ENCODE measurements at places on chromosomes 7 and 10.

- DNase-seq = no peak
These were observed 6.5 kb upstream of the VWC2 start for GRCh38 chr7:49766966-49767365.

DNA sequence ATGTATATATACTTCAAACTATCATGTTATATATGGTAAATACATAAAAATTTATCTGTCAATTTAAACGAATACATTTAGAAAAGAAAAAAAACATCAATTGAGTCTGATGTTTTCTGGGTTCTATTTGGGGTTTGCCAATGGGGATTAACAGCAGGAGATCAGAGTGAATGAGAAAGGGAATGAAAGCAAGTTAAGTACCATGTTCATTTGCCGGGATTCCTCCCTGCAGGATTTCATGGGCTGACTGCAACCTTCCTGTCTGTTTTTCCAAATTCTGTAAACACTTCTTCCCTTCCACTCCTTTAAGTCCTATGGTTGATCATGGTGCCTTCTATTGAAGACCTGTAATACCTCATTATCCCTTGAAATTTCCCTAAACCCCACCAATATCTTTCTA lies 33.9 kb upstream of the SEMA3A start:
- no peak for DNase-seq

- no peak for DNase-seq
These were observed 880 bp downstream of the HERC4 start for GRCh38 chr10:68074031-68074774.

DNA sequence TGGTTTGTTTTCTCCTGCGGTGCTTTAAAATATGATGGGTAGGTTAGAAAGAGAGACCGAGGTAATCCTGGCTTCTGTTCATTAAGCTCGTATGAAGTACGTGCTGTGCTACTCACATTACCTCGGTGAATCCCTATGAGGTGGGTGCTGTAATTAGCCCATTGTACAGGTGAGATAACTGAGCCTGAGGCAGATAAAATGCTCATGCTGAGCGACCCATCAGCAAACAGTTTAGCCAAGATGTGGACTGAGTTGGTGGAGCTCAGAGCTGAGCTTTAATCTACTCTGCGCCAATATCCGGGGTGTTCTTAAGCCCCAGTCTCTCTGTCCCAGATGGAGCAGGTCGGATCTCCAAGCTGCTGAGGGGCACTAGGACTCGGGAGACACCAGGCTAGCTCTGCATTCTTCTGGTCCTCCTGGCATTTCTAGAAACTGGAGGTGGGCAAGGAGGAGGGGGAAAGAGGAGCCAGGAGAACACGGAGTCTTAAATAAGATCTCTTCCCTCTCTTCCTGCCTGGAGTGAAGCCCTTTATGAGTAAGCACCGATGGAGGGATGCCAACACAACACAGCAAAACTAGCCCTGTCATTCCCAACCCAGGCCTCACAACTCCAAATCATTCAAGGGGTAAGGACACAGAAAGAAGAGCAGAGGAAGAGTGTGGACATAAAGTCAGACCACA lies 458.5 kb downstream of the KCNMA1 start:
- no peak for DNase-seq

- DNase-seq = no peak
These were observed 53.7 kb downstream of the SLC39A12 start for GRCh38 chr10:18005445-18005780.

GRCh38 chr7:92696584-92696983 lies 106.4 kb upstream of the FAM133B start:
- no peak for DNase-seq

- DNase-seq = no peak
These were observed 156.0 kb downstream of the ZNF33B start for GRCh38 chr10:42482411-42482810.

DNA sequence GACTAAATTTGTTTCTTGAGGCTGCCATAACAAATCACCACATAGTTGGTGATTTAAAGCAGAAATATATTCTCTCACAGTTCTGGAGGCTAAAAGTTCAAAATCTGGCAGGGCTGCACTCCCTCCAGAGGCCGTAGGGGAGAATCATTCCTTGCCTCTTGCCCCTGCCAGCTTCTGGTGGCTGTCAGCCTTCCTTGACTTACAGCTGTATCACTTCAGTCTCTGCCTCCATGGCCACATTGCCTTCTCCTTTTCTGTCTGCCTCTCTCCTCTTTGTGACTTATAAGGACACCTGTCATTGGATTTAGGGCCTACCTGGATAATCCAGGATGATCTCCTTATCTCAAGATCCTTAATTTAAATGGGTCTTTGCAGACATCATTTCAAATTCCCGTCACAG lies 5.8 kb upstream of the LRRC4 start:
- no peak for DNase-seq

- DNase-seq = no peak
These were observed 488.8 kb downstream of the PLXNA4 start for GRCh38 chr7:132087421-132087820.

DNA sequence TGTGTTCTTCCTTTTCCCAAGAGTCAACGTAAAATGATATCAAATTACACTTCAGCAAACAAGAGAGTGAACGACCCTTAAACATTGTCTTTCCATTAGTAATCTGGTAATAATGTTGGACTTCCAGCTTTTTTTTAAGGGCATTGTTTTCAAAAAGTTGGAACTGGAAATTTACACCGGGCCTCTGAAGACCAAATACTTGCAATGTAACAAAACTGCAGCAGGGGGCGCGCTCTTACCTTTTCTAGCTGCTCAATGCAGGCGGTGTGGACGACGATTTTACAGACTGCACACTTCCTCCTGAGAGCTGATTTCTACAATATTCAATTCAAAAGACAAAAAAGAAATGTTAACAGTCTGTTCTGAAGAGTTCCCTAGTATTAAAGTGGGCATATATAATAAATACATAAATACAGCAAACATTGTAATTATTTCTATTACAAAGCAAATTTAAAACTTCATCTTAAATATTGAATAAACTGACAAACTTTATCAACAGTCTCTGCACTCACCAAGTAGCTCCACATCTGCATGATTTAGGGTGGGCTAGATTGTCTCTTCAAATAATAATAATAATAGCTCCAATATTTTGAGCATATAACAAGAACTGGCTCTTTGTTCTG lies 190.4 kb downstream of the DGKI start:
- DNase-seq = peak; percentile 78

- no peak for DNase-seq
These were observed 18.1 kb downstream of the FOXP2 start for GRCh38 chr7:114432703-114433102.

DNA sequence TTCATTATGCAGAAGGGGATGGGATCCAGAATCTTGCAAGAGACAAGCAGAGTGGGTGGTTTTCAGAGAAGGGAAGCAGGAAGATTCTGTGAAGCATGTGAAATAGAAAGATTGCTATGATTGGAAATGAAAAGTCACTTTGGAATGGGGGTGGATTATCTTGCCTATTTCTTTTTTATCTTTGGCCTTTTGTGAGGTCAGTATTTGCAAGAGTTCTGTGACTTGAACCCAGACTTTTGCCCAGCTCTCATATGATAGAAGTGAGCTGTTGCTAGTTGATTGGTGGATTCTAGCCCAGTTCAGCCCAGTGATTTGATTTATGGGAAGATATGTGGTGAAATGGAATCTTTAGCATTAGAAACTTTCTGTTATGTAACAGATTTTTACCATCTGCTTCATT lies 17.1 kb downstream of the ENTPD7 start:
- DNase-seq = peak; percentile 14

DNA sequence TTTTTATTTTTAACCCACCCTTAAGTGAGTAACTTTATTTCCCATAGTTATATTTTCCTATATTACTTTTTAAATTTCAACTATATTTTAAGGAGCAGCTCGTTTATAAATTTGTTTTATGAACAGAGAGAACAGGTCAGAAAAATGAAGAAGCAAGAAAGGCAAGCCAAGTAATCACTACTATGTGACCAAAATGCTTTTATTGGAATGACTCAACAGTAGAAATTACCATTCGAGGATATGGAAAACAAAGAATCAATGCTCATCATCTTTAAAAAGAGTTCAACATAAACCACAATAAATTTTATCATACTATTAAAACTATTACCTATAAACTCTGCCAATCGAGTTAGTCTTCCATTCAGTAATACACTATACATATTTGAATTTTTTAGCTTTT lies 7.6 kb downstream of the HERC4 start:
- no peak for DNase-seq

- DNase-seq = peak; percentile 41
These were observed 76.2 kb upstream of the UNC5B start for GRCh38 chr10:71136036-71136721.

DNA sequence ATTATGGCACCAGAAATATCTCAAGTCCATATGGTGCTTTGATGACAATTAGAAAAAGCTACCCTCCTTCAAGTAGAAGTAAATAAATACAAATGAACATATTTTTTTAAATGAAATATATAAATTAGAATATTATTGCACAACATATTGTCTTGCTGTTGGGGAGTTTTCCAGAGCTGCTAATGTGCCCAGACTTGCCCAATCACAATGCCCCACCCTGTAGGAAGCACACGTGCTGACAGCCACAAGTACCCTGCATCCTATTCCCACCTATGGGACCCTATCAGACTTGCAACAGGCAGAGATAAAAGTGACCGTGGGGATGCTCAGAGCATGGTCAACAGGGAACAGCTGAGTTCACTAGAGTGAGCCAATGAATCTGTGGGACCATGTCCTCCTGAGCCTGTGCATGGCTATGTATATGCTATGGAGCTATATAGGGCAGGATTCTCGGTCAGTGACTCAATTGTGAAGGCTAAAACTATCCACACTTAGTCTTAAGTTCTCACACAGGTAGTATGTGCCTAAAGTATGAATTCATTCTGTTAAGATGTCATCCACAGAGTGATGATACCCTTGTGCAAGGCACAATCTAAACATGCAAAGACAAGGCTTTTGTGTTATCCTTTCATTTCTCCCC lies 336.0 kb downstream of the HGF start:
- DNase-seq = no peak

DNA sequence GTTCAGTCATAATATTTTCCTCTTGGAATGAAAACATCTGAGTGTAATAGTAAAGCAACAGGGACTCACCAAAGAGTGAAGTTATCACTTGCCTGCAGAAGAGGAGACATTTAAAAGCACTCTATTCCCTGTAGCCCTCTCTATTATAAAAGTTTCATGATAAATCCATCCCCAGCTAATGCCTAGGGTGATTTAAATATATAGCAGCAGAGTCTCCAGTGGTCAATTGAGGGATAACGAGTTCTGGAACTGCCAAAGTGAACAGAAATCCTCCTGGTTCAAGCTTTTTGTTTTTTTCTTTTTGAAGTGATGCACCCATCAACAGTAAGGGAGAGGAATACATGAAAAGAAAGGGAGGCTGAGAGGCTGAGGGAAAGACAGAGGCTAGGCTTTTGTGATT lies 87.3 kb downstream of the EVX1 start:
- no peak for DNase-seq

Measured in kidney (tissue), 22 donors.